ENCODE measurements at places on chromosomes 4 and X. TPM values are rescaled to one million over a fixed set of nuclear protein-coding genes. Genes with fewer than 3 reads are reported as not detected.

Gene DACH2
- not detected for total RNA-seq

Gene MAML3
- total RNA-seq, result 1.2 TPM

Gene FGF5
- 240 TPM for total RNA-seq

Gene GPR101
- not detected for total RNA-seq

Gene CLOCK
- 32.7 TPM for total RNA-seq

Gene HTN1
- total RNA-seq, result not detected

Gene CDKL5
- total RNA-seq, result 5.9 TPM
